ENCODE measurements at places on chromosomes 12 and 14.

DNA sequence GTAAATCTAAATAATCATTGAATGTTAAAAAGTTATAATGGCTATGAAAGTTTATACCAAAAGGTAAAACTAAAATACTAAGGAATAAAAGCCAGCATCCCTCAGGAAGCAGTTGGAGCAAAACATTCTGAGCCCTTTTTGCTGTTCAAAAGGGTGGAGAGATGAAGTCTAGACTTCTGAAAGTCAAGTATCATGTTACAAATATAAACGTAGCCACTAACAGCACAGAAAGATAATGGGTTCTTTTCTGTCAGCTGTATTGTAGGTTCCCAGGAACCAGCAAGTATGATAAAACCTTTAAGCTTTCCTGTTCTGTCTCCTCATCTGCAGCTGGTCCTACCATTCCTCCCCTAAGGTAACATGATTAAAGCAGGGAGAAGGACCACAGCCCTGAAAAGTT is 16.4 kb upstream of the PLD4 start:
- H3K4me3 ChIP-seq: no peak overlapping the region
- DNase-seq: no peak
- no peak overlapping the region for H3K27ac ChIP-seq
- H3K36me3 ChIP-seq: no peaks in the 10 kb centered on the region

- H3K27me3 ChIP-seq: no peaks in the 10 kb centered on the region
- H3K4me3 ChIP-seq: no peak overlapping the region
- H3K36me3 ChIP-seq: no peaks in the 10 kb centered on the region
- peak overlapping the region; percentile 58 for H3K27ac ChIP-seq
- no peak for DNase-seq
These were observed 15.7 kb downstream of the FAR2 start for GRCh38 chr12:29164477-29165393.

GRCh38 chr12:80317899-80318298 is 126.1 kb upstream of the PTPRQ start:
- no peak for DNase-seq
- H3K4me3 ChIP-seq: no peak overlapping the region
- H3K36me3 ChIP-seq: no peaks in the 10 kb centered on the region
- no peaks in the 10 kb centered on the region for H3K27me3 ChIP-seq

DNA sequence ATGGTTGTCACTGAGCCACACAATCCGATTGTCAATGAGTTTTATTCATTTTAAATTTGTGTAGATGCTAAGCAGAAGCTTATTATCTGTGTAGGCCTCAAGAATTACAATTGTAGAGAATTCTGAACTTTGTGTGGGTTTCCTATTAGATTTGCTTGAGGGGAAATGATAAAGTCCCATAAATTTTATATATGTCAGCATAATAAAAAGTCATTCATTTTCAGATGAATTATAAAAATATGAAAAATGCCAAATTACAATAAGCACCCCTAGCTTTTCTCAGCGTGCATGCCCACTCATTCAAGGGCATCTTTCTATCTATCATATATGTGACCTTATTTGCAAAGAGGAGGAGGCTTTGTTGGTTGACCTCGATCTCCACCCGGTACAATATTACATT is 1041.1 kb upstream of the FOXG1 start:
- H3K36me3 ChIP-seq: no peaks in the 10 kb centered on the region
- no peak for DNase-seq
- H3K27me3 ChIP-seq: no peaks in the 10 kb centered on the region

DNA sequence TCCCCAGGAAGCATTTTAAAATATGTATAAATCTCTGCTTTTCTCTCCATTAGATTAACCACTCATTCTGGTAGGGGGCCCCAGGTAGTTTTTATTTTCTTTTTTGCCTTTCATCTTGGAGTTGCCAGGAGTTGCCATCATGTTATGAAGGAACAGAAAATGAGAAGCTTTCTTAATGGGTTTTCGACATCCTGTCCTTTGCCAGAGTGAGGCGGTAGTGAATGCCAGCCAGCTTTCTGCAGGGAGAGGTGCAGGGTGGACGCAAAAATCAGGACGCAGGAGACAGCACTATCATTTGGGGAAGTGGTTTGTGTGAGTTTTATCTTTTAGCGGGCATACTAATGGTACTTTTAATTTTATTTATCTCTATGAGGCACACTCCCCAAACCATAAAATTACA is 1.7 kb downstream of the RASSF8 start:
- no peak overlapping the region for H3K27ac ChIP-seq
- peaks cover 5% of the 10 kb centered on the region for H3K27me3 ChIP-seq
- peak overlapping the region; percentile 86 for H3K4me3 ChIP-seq
- no peak for DNase-seq
- peaks cover 11% of the 10 kb centered on the region for H3K4me1 ChIP-seq

GRCh38 chr14:54766276-54767138 is 136.1 kb downstream of the GCH1 start:
- no peak overlapping the region for H3K4me3 ChIP-seq
- H3K4me1 ChIP-seq: no peaks in the 10 kb centered on the region
- no peaks in the 10 kb centered on the region for H3K36me3 ChIP-seq
- peaks cover 16% of the 10 kb centered on the region for H3K27me3 ChIP-seq
- DNase-seq: no peak

GRCh38 chr12:56787498-56787897 is 24.4 kb downstream of the HSD17B6 start:
- H3K4me3 ChIP-seq: no peak overlapping the region
- no peaks in the 10 kb centered on the region for H3K36me3 ChIP-seq
- no peak for DNase-seq
- H3K27me3 ChIP-seq: no peaks in the 10 kb centered on the region
- H3K27ac ChIP-seq: no peak overlapping the region
